T-helper 17 cell (primary cell): ENCODE measurements at places on chromosomes 7 and 10. TPM values are rescaled to one million over a fixed set of nuclear protein-coding genes. Genes with fewer than 3 reads are reported as not detected.

DNA sequence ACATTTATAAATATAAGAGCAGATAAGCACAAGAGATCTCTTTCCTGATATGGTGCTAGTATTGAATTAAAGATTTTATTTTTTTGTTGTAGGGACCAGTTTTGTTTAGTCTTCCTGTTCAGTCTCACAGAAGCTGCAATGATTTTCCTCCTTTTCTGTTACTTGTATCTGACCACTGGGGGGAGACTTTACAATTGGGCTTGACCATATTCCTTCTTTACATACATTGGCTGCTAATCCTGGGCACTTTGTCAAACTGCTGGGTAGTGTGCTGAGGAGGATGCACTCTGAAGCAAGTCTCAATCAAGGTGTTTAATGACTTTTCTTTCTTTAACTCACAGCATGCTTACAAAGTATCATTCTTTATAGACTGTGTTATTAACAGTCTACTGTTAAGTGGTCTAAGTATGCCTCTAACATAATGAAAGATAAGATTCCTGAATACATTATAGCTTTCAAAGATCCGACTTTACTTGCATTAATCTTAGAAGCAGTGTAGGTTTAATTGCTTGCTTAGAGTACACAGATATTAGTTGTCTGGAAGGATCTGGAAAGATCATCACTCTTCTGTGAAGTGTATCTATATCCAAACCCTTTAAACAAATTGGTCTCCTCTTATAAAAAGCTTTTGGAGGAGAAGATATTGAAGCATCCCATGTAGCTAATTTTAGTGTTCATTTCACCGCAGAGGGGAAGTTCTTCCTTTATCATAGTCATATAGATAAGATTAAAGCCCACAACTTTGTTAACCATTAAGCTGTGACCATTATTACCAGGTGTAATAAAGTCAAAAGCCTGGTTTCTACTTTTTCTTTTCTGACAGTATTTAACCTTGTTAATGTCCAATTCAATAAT is 3.1 kb downstream of the PALS2 start:
- DNase-seq: no peak

GRCh38 chr7:73966941-73967831 is 60.8 kb upstream of the ELN start:
- DNase-seq: no peak

GRCh38 chr10:132028706-132029105 is 37.0 kb upstream of the JAKMIP3 start:
- DNase-seq: no peak

The CRPPA gene
- total RNA-seq: 0.81 TPM

The ACTR3C gene
- 6.0 TPM for total RNA-seq

The OR2A42 gene
- total RNA-seq: 0.07 TPM
